ENCODE measurements at places on chromosomes 13 and 19. TPM values are rescaled to one million over a fixed set of nuclear protein-coding genes. Genes with fewer than 3 reads are reported as not detected.

GRCh38 chr13:38535261-38535660 is 151.6 kb upstream of the FREM2 start:
- no peaks in the 10 kb centered on the region for H3K4me1 ChIP-seq
- H3K27me3 ChIP-seq: no peaks in the 10 kb centered on the region
- no peak for DNase-seq
- H3K36me3 ChIP-seq: no peaks in the 10 kb centered on the region
- no peak overlapping the region for H3K27ac ChIP-seq

DNA sequence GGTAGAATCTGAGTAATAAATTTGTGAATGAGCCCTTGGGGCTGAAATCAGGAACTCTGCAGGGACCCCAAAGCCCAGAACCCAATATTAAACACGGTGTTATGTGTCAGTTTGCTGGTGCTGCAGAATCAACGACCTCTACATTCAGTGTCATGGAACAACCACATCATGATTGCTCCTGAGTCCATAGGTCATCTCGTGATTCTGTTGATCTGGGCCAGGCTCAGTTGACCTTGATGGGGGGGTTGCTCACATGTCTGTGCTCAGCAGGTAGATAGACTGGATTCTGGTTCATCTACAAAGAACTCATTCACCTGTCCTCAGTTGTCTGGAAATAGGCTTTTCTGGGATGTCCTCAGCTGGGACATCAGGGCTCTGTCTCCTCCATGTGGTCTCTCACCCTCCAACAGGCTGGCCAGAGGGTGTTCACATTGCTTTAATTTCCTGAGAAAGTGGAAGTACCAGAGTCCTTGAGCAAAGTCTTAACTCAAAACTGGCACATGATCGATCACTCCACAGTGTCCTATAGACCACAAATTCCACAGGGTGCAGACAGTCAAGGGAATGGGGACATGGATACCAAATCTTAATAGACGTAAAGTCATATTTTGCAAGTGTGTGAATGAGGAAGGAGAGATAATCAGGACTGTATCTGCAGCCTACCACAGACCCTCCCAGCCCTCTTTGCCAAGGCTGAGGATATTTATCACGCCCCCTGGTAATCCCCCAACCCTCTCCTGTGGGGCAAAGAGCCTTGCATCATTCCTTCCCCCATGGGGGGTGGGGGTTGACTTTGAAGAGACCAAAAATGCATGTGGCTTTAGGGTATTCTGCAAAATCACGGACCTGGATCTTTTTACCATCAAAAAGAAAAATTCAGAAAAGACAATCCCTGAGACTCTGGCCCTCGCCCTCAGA is 39.3 kb upstream of the IGFL1 start:
- no peak for DNase-seq
- no peak overlapping the region for H3K4me3 ChIP-seq
- peaks cover 48% of the 10 kb centered on the region for H3K27me3 ChIP-seq
- H3K36me3 ChIP-seq: no peaks in the 10 kb centered on the region
- peaks cover 12% of the 10 kb centered on the region for H3K4me1 ChIP-seq

DNA sequence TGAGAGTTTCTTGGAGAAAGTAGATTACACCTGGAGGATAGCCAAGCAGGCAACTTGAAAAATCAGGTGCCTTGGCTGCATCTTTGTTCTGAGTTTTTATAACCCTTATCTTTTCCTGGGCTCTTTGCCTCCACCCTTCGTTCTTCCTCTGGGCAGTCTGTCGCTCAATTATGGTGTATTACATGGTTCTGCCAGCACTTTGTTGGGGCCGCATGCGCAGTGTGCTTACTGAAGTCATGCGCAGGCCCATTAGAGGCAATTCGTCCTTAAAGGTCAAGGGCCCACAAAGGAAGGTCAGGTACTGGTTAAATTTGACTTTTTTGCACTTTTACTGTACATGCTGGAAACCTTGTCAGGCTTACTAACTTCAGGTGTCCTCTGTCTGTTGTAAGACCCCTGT is 761.9 kb upstream of the SLITRK5 start:
- no peaks in the 10 kb centered on the region for H3K36me3 ChIP-seq
- no peak for DNase-seq
- no peaks in the 10 kb centered on the region for H3K27me3 ChIP-seq
- no peaks in the 10 kb centered on the region for H3K4me1 ChIP-seq
- no peak overlapping the region for H3K27ac ChIP-seq
- no peak overlapping the region for H3K4me3 ChIP-seq

- peaks cover 20% of the 10 kb centered on the region for H3K4me1 ChIP-seq
- DNase-seq: no peak
- H3K27ac ChIP-seq: no peak overlapping the region
Measured at GRCh38 chr19:14525729-14526128, 3.7 kb upstream of the TECR start.

The PABPC3 gene
- 0.45 TPM for total RNA-seq

GRCh38 chr19:43329989-43330388 is 23.5 kb upstream of the CD177 start:
- H3K4me3 ChIP-seq: no peak overlapping the region
- H3K36me3 ChIP-seq: no peaks in the 10 kb centered on the region
- no peak overlapping the region for H3K27ac ChIP-seq
- H3K27me3 ChIP-seq: no peaks in the 10 kb centered on the region

DNA sequence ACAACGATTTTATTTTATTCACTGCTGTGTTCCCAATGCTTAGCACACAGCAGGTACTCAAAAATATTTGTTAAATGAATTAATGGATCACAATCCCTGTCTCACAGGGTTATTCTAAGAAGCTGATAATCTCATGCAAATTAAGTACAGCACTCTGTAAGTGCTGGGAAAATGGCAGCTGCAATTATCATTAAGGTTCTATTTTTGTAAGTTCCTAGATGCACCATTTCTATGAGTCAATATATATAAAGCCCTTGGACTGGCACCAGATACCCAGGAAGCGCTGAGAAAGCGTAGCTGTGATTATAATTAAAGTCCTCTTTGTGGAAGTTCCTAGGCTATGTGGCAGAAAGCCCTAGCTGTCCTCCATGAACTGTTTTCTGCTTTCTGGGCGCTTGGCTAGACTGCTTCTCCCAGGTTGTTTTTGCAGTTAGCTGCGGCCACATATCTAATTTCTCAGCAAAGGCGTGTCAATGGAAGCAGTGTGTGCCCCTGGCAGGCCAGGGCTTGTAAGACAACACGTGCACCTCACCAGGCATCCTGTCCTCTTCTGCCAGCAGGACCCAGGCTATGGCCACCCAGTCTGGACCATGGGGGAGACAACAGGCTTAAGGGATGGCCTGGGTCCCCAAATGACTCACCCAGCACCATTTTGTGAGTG is 5.2 kb upstream of the SRRM5 start:
- no peaks in the 10 kb centered on the region for H3K27me3 ChIP-seq
- H3K27ac ChIP-seq: no peak overlapping the region
- no peak for DNase-seq
- H3K36me3 ChIP-seq: no peaks in the 10 kb centered on the region

The CATSPERD gene
- not detected for total RNA-seq

The CDX2 gene
- total RNA-seq: not detected

The GGACT gene
- 7.9 TPM for total RNA-seq

- H3K27me3 ChIP-seq: no peaks in the 10 kb centered on the region
- no peaks in the 10 kb centered on the region for H3K36me3 ChIP-seq
- H3K4me3 ChIP-seq: no peak overlapping the region
- DNase-seq: peak; percentile 59
- H3K27ac ChIP-seq: no peak overlapping the region
Measured at GRCh38 chr19:48102870-48103751, 7.5 kb downstream of the PLA2G4C start.

The NBEA gene
- 7.6 TPM for total RNA-seq

The ZNF302 gene
- total RNA-seq: 14.8 TPM

DNA sequence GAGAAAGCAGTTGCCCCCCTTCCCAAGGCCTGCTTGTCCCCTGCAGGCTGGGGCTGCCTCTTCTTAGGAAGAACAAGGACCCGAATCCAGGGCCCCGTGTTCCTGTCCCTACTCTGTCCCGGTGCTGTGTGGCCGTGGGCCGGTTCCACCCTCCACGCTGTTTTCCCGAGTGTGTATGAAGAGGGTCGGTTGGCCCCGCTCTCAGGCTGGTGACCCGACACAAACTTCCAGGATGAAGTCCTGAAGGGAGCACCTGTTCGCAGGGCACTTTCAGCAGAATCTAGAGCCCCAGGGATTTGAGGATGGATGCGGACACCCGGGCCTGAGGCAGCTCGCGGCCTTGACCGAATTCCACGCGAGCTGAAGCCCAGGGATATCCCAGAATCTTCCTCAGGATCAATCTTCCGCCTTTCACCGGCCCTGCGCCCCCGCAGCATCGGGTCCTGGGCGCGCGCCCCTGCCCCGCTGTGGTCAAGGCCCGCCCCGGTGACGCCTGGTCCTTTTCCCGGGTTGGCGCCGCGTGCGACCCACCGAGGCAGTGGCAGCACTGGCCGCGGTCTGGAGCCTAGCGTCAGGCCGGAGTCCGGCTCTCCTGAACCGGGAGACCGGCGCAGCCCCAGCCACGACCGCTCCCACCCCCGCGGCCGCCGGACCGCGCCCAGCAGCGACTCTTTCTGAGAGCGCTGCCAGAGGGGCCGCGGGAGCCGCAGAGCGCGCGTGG is 528 bp upstream of the CHST8 start:
- peaks cover 2% of the 10 kb centered on the region for H3K4me1 ChIP-seq
- H3K4me3 ChIP-seq: peak overlapping the region; percentile 10
- no peaks in the 10 kb centered on the region for H3K36me3 ChIP-seq
- H3K27me3 ChIP-seq: peaks cover 35% of the 10 kb centered on the region
- DNase-seq: no peak

The DAND5 gene
- total RNA-seq: 0.14 TPM

DNA sequence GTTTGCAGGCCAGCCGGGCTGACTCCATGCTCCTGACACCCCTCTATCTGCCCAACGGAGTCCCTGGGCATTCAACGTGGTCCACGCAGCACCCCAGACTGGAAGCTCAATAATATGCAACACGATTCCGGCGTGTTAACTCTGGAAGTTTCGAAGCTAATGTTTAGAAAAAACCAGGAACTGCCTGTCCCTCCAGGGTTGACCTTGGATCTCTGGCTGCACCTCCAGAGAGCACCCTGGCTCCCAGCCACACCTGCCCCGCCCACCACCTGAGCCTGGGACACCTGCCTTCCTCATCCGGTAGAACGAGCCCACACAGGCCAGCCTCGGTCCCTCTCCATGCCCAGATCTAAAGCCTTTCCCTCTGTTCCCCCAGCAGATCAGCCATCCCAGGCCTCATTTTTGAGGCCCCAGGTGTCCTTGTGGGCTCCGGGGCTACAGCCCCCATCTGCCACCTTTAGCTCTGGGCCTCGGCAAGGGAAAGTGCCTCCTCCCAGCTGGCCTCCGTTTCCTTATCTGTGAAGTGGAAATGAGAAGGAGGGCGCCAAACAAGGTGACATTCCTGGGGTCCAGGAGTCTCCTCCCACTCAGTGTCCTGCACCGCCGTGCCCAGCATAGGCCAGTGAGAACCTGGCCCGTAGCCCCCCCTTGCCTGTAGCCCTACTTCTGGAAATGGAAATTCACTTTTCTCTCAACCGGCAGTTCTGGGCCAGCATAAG is 38.7 kb downstream of the KLF2 start:
- H3K4me3 ChIP-seq: no peak overlapping the region
- DNase-seq: no peak
- no peaks in the 10 kb centered on the region for H3K36me3 ChIP-seq
- H3K27ac ChIP-seq: no peak overlapping the region
- H3K4me1 ChIP-seq: no peaks in the 10 kb centered on the region

The KLF5 gene
- total RNA-seq: 21.4 TPM

DNA sequence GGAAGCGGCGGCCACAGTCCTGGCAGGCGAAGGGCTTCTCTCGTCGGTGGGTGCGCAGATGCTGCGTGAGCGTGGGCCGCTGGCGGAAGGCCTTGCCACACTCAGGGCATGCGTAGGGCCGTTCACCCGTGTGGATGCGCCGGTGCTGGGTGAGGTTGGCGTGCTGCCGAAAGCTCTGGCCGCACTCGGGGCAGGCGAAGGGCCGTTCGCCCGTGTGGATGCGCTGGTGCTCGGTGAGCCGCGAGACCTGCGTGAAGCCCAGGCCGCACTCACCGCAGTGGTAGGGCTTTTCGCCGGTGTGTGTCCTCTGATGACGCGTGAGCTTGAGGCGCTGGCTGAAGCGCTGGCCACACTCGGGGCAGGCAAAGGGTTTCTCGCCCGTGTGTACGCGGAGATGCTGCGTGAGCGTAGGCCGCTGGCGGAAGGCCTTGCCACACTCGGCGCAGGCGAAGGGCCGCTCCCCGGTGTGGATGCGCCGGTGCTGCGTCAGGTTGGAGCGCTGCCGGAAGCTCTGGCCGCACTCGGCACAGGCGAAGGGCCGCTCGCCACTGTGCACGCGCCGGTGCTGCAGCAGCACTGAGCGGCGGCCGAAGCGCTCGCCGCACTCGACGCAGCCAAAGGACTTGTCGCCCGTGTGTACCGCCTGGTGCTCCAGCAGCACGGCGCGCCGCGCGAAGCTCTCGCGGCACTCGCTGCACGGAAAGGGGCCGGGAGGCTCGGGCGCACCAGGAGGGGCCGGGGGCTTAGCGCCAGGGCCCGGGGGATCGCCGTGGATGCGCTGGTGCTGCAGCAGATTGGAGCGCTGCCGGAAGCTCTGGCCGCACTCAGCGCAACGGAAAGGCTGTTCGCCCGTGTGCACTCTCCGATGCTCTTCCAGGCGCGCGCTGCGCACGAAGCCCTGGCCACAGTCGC is 4.0 kb upstream of the UBE2M start:
- H3K4me3 ChIP-seq: peak overlapping the region; percentile 46
- peak; percentile 44 for DNase-seq
- no peaks in the 10 kb centered on the region for H3K36me3 ChIP-seq
- peaks cover 28% of the 10 kb centered on the region for H3K4me1 ChIP-seq
- no peak overlapping the region for H3K27ac ChIP-seq

The KLK14 gene
- total RNA-seq: 0.31 TPM

The NKG7 gene
- total RNA-seq: not detected

GRCh38 chr19:1214299-1214861 is 8.8 kb downstream of the STK11 start:
- H3K36me3 ChIP-seq: no peaks in the 10 kb centered on the region
- H3K27ac ChIP-seq: peak overlapping the region; percentile 27
- H3K4me1 ChIP-seq: peaks cover 49% of the 10 kb centered on the region
- H3K27me3 ChIP-seq: no peaks in the 10 kb centered on the region

- H3K4me3 ChIP-seq: no peak overlapping the region
- no peak overlapping the region for H3K27ac ChIP-seq
- DNase-seq: no peak
- H3K36me3 ChIP-seq: no peaks in the 10 kb centered on the region
- H3K27me3 ChIP-seq: no peaks in the 10 kb centered on the region
Measured at GRCh38 chr13:26987486-26988013, 184.1 kb downstream of the USP12 start.

- no peaks in the 10 kb centered on the region for H3K36me3 ChIP-seq
- H3K4me1 ChIP-seq: peaks cover 23% of the 10 kb centered on the region
- no peaks in the 10 kb centered on the region for H3K27me3 ChIP-seq
- peak overlapping the region; percentile 89 for H3K27ac ChIP-seq
Measured at GRCh38 chr13:43054803-43055802, 31.7 kb downstream of the DNAJC15 start.

The OR4F17 gene
- not detected for total RNA-seq

- no peaks in the 10 kb centered on the region for H3K36me3 ChIP-seq
- no peaks in the 10 kb centered on the region for H3K4me1 ChIP-seq
- H3K27ac ChIP-seq: peak overlapping the region; percentile 53
- peak; percentile 54 for DNase-seq
Measured at GRCh38 chr19:37551129-37551993, 43.2 kb downstream of the ZNF571 start.

All from astrocyte (in vitro differentiated cells and primary cell).